ENCODE measurements at places on chromosomes 4 and X.

DNA sequence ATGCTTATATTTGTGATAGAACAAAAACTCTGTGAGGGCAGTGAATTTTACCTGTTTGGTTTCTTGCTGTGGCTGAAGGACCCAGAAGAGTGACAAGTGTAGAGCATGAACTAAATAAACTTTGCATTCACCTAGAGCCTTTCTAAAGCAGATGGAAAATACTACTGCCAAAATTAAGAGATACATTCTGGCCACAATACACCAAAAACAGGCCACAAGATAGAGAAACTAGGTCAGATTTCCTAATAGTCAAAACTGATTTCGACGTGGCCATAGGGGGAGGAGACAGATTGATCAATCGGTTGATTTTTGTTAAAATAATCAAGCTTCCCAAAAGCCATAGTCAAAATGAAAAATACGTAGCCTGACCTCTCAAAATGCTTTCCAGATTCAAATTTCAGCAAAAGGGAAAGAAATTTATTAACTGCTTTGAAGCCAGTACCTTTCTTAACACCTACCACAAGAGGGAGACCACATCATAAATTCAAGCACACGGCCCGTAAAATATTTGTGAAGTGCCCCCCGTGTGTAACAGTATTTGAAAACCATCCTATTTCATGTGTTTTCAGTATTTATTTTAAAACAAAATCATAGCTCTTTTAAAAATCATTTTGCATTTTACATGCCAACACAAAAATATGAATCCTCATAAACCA, 132.4 kb downstream of the CORIN start:
- DNase-seq: no peak

GRCh38 chr4:24778464-24779225, 16.7 kb upstream of the SOD3 start:
- no peak for DNase-seq

DNA sequence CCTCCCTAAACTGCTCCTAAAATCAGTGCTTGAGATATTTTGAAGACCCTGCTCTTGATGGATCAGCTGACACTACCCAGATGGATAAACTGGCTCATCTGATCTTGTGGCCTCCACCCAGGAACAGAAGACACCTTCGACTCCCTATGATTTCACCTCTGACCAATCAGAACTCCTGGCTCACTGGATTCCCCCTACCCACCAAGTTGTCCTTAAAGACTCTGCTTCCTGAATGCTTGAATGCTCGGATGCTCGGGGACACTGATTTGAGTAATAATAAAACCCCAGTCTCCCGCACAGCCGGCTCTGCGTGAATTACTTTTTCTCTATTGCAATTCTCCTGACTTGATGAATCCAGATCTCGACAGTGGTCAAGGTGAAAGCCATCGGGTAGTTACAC, 12.0 kb upstream of the RPS3A start:
- no peak for DNase-seq

DNA sequence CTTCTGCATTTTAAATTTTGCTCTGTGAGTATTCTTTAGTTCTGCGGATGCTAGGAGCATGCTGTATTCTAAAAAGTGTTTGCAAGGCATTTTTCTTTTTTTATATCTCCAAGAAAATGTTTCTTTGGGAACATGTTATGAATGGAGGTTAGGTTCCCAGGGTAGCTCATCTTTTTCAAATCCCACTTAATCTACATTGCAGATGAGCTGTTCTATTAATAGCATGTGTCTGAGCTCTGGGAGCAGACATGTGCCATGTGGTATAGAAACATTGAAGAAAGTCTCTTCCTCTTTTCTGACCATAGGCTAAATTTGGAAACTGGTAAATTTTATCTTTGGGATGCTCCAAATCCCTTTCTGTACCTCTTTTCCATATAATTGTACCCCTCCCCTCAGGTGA, 23.2 kb downstream of the DIAPH2 start:
- DNase-seq: no peak

DNA sequence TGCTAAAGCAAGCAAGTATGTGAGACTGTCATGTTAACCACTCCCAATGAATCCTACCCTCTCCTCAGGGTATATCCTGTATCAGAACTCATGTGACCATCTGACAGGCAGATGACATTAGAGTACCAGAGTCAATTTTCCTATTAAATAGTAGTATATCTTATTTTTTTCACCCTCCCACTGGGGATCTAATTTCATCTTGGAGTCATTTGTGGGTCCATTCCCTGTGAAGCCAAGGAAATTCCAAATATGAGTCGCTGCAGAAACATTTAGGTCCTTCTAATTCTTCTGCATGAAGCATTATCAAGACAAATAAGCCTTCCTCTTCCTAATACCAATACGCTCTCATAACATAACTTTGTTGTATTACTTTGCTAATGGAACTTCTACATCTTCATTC, 52.2 kb upstream of the BLTP1 start:
- no peak for DNase-seq

GRCh38 chr4:20046179-20046578, 205.5 kb upstream of the SLIT2 start:
- no peak for DNase-seq

- no peak for DNase-seq
Measured at GRCh38 chr4:6900181-6900812, 9.3 kb upstream of the TBC1D14 start.

DNA sequence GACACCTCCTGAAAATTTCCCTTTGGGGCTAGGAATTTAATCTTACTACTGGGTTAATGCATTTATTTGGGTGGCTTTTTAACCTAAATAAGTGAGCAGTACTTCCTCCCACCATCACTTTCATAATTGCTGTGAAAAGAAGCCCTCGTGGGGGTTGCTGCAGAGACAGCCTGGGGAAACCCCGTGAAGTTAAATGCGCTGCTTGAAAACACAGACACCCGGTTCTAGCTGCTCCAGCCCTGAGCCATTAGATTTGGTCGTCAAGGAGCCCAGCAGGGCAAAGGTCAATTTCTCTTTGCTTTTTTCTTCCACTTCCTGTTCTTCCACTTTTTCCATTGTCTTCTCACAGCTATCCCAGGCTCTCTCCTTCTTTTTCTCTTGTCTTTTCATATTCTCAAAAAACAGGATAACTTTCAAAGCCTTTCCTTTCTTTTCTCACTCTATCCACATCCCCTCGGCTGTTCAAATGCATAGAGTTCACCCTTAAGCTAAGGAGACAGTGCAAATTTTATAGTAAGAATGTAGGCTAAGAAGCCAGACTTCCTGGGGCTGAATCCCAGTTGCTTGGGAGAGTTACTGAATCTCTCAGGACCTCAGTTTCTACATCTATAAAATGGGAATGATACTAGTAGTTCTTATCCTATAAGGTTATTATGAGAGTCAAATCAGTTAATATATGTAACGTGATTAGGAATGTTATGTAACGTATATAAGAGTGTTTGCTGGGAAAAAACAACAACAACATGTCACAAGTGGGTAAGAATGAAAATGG, 91.5 kb upstream of the ZNF827 start:
- DNase-seq: no peak

DNA sequence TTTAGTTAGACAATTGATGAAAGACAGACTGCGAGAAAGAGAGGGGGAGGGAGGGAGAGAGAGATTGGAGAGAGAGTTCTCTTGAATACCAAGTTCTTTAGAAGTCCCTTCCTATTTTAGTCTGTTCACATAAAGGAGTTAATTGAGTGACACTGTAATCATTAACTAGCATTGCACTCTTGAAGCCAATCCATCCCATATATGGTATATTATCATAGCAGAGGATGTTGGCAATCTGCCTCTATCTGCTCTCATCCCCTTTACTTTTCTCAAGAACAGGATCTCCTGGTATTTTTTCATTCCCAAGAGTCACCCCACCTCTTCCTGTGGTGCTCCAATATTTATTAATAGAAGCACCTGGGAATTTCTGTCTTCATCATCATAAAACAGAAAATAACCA, 959.6 kb upstream of the NDST4 start:
- no peak for DNase-seq

GRCh38 chrX:19194285-19195242, 72.3 kb upstream of the ADGRG2 start:
- no peak for DNase-seq

- no peak for DNase-seq
Measured at GRCh38 chr4:106194801-106195200, 121.2 kb downstream of the TBCK start.

GRCh38 chrX:48785540-48786214, 713 bp upstream of the GATA1 start:
- DNase-seq: no peak

DNA sequence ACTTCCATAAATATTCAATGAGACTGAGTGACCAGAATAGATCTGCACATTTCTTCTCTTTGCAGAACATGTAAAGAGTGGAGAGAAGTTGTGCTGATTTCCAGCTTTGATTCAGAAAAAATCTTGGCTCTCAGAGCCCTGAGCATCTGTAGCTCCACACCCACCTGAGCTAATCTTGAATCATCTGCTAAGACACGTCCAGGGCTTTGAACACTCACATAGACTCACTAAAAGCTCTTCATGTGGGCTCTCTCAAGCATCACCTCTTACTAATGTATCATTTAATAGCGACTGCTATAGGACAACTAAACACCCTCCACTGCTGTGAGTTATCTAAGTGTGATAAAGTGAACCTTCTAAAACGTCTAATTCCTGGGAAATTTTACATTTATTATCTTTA, 147.7 kb upstream of the GRIA3 start:
- no peak for DNase-seq

DNA sequence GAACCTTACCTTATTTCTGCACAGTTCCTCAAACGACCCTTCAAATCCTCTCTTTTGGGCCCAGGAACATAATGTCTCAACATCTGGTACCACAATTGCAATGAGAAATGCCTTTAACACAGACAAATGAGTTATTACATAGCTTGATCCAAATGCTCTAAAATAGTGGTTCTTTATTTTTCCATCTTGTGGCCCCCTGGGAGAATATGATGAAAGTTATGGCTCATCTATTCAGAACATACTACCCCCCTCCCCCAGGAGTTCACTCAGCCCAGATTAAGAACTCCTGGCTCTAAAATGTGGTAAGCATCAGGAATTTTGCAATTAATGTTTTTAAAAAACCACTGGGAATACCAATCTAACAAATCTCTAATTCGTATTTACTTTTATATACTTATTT, 23.9 kb upstream of the CENPU start:
- no peak for DNase-seq

DNA sequence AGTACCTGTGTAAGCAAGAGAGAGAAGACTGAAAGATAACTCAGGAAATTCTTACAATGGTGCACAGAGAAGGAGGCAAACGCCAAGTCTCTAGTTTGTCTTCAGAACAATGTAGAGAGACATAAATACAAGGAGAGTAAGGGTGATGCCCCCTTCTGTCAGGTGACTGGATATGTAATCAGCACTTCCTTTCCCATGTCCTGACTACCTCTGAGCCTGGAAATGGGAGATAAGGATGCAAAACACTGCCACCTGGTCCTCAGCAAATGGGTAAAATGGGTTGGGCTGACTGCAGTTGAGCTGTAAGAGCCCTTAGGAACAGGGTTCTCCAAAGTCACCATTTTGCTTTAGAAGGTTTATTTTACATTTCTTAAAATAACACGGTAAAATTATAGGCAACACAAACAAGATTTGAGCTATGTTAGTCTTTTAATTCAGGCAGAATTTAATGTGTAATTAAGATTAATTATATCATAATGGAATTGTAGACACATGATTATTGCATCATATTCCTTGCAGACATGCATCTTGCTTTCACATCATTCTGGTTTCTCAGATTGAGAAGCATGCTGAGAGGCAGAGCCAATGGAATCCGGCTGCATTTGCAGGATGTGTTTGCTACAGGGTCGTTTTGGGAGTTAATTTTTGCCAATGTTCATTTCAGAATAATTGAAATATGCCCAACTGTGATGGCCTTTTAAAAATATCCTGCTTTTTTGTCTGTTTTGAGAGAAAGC, 37.2 kb upstream of the ARX start:
- DNase-seq: no peak

- no peak for DNase-seq
Measured at GRCh38 chrX:150616863-150617198, 48.4 kb downstream of the MTM1 start.

DNA sequence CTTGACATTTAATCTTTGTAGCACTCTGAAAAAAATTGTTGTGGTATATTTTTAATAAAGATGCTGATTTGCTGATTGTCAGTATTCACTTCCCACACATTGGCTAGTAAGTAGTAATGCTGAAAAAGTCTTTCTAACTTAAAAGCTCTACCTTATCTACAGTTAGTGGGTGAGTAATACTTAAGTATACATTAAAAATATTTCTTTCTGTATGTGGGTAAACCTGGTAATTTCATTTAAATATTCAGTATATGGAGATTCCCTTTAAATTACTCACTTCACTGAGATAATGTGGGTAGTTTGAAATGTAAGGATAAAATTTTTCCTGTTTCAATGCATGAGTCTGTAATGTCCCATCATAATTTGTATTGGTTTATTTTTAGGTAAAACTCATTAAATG, 5.6 kb downstream of the TMEM33 start:
- no peak for DNase-seq

- no peak for DNase-seq
Measured at GRCh38 chrX:109843963-109844751, 111.1 kb upstream of the ACSL4 start.

DNA sequence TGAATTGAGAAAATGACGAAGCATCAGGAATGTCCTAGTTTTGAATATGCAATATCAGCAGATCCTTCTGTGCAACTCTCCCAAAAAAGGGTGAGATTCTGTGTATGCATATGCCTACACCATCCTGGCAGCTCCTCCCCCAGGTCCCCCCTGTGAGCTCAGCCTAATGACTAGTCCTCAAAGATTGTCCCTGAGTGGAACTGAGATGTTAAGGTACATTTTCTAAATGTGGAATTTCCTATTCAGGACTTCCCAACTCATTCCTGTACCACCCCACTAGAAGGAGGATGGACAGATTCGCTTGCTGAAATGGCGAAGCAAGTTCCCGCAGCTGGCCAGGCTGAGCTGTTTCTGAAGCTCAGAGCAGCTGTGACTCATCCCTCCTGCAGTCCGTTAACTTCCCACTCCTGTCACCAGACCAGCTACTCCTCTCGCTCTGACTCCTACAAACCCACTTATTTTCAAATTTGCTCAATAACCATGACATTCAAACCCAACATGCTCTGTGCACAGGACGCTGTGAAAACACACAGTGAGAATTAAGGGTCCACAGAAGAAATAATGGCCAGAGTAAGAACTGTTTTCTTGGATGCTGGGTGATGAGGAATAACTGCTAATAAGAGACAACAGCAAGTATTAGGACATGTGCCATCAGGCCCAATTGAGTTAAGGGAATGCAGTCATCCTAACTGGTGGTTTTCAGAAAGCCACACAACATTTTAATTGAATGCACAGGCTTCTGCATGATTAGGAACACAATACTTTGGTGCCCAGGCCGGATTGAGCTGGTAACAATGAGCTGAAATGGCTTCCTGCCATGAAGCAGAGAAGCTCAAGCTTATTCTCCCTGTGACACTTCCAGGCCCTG, 40.0 kb upstream of the IRF2 start:
- peak; percentile 81 for DNase-seq

GRCh38 chrX:150693725-150694574, 754 bp downstream of the MTMR1 start:
- DNase-seq: peak; percentile 60

Measured in stimulated activated CD4-positive, alpha-beta T cell treated with anti-CD3 and anti-CD28 coated beads, Interleukin-4, amount 100 ng/mL, for 24 hours (primary cell).